ENCODE measurements at places on chromosomes 2 and 18. TPM values are rescaled to one million over a fixed set of nuclear protein-coding genes. Genes with fewer than 3 reads are reported as not detected.

Gene GYPC
- not detected for total RNA-seq

Gene REEP1
- 0.14 TPM for total RNA-seq

Gene NBEAL1
- total RNA-seq, result 18.5 TPM

Gene HDAC4
- 7.5 TPM for total RNA-seq

Gene SERPINB12
- 0.07 TPM for total RNA-seq

Gene ABCG8
- total RNA-seq, result not detected

Gene WBP1
- total RNA-seq, result 47.6 TPM

Gene EGR4
- not detected for total RNA-seq

Gene CD207
- total RNA-seq, result not detected

Gene SLC5A7
- total RNA-seq, result not detected

Gene KCNK3
- total RNA-seq, result not detected

Gene CCBE1
- total RNA-seq, result 39.0 TPM

Data from foreskin keratinocyte (primary cell).